ENCODE measurements at places on chromosomes 13 and 19. TPM values are rescaled to one million over a fixed set of nuclear protein-coding genes. Genes with fewer than 3 reads are reported as not detected.

GRCh38 chr13:64936879-64937278, 2293.3 kb downstream of the PCDH9 start:
- DNase-seq = no peak

DNA sequence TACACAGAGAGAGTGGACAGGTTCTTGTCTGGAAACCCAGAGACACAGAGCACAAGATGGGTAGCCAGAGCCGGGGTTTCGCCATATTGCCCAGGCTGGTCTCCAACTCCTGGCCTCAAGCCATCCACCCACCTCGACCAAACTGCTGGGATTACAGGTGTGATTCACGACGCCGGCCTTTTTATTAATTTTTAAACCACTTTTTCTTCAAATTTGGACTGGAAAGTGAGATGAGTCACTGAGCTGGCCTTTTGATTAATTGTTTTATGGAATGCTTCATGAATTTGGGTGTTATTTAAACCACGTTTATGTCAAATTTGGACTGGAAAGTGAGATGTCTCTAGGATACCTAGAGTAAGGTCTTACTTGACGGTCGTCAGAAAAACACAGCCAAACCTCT, 12.1 kb upstream of the IGFL1 start:
- no peak for DNase-seq

- peak; percentile 65 for DNase-seq
Measured at GRCh38 chr19:1513499-1514294, 878 bp upstream of the ADAMTSL5 start.

GRCh38 chr13:45662162-45662561, 40.0 kb upstream of the CBY2 start:
- DNase-seq = no peak

GRCh38 chr13:39665763-39666162, 10.3 kb downstream of the COG6 start:
- no peak for DNase-seq

GRCh38 chr13:77583581-77583980, 48.1 kb downstream of the SCEL start:
- no peak for DNase-seq

DNA sequence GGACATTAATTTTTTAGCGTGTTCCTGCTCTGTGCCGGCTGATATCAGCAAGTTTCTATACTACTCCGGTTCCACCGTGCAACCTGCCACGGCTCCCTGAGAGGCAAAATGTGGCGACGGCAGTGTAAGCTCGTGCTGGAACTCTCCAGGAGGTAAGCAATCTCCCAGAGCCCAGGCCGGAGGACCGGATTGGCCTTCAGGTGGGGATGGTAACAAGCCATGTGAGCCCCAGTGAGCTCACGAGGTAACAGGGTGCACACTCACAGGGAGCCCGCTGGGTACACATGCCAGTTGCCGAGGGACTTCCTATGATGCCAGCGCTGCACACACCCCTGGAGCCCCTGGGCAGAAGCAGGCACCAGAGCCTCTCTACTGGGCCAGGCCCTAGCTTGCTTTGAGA, 38.5 kb downstream of the NAXD start:
- DNase-seq = no peak

DNA sequence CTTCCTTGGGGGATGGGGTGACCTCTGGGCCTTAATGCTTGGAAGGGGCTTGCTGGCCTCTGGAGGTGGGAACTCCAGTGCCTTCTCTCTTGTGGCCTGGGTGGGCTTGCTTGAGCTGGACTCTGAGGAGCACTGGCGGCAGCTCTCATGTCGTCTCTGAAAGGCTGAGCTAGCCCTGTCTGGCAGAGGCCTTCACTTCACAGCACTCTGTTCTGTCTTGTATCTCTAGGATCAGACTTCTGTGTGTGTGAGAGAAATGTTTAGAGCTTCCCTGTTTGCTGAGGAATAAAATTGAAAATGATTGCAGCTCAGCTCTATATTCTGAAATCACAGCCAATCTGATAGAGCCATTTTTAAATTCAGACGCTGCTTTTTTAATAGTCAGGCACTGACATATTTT, 185.3 kb downstream of the KCNRG start:
- no peak for DNase-seq

DNA sequence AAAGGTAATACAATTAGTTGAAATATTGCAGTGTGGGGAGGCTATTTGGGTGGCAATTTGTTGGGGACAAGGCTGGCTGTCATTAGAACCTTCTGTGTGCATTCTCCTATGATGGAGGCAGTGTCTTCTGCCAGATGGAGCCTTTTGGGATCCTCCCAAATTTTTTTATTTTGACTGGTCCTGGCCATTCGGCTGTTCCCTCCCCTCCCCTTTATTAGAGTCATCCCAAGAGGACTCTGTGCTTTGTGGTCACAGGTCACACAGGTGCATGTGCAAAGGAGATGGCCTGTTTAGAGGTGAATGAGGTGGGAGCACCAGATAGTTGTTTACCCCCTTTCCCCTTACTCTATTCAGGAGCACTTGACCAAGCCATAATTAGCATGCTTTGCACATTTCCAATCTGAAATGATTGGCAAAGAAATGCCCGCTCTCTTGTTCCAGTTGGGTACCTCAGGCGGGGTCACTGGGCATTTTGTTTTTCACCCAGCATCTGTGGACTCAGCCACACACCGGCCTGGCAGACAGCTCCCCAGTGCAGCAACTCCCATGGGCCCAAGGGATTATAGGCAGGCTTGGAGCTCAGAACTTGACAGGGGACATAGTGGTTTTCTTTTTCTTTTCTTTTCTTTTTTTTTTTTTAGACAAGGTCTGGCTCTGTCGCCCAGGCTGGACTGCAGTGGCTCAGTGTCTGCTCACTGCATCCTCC, 19.8 kb downstream of the GATAD2A start:
- no peak for DNase-seq

- DNase-seq = no peak
Measured at GRCh38 chr13:23608701-23609413, 38.6 kb downstream of the TNFRSF19 start.

DNA sequence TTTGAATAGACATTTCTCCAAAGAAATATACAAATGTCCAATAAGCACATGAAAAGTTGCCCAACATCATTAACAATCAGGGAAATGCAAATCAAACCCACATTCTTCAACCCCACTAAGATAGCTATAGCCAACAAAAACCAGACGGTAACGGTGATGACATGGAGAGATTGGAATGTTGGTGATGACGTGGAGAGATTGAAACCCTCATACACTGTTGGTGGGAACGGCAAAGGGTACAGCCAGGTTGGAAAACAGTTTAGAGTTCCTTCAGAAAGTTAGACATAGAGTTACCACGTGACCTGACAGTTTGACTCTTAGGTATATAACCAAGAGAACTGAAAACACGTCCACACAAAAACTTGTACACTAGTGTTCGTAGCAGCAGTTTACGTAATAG, 48.1 kb downstream of the TNFRSF19 start:
- no peak for DNase-seq

DNA sequence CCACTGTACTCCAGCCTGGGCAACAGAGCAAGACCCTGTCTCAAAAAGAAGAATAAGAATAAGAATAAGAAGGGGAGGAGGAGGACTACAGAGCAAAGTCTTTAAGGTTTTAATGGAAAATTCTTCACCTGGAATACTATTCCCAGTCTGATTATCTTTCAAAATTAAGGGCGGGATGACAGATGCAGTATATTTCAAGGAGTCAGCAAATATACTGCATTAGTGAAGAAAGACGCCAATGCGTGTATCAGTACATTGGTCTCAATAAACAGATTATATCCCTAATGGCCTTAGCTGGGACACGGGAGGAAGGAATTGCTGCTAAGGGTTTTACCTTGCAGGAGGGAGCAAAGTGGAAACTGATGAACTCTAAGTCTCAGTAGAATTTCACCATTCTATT, 54.1 kb upstream of the PDCD5 start:
- DNase-seq = no peak

GRCh38 chr19:40585241-40585981, 8.7 kb downstream of the SHKBP1 start:
- no peak for DNase-seq

GRCh38 chr19:3459089-3459881, 21.0 kb downstream of the SMIM24 start:
- no peak for DNase-seq

DNA sequence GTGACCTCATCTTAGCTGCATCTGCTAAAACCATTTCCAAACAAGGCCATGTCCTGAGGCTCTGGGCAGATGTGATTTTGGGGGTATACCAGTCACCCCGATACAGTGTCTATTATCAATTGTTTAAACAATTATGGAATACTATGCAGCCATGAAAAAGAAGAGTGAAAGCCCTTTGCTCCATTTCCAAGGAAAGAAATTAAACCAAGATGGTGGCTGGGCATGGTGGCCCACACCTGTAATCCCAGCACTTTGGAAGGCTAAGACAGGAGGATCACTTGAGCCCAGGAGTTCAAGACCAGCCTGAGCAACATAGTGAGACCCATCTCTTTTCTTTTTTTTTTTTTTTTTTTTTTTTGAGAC, 763 bp downstream of the TEKTIP1 start:
- DNase-seq = no peak

GRCh38 chr19:30240904-30241695, 131.1 kb upstream of the ZNF536 start:
- DNase-seq = no peak

GRCh38 chr13:29508876-29509252, 86.6 kb downstream of the SLC7A1 start:
- DNase-seq = no peak

DNA sequence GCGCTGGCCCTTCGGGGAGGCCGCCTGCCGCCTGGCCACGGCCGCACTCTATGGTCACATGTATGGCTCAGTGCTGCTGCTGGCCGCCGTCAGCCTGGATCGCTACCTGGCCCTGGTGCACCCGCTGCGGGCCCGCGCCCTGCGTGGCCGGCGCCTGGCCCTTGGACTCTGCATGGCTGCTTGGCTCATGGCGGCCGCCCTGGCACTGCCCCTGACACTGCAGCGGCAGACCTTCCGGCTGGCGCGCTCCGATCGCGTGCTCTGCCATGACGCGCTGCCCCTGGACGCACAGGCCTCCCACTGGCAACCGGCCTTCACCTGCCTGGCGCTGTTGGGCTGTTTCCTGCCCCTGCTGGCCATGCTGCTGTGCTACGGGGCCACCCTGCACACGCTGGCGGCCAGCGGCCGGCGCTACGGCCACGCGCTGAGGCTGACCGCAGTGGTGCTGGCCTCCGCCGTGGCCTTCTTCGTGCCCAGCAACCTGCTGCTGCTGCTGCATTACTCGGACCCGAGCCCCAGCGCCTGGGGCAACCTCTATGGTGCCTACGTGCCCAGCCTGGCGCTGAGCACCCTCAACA, 1.2 kb downstream of the F2RL3 start:
- DNase-seq = no peak

DNA sequence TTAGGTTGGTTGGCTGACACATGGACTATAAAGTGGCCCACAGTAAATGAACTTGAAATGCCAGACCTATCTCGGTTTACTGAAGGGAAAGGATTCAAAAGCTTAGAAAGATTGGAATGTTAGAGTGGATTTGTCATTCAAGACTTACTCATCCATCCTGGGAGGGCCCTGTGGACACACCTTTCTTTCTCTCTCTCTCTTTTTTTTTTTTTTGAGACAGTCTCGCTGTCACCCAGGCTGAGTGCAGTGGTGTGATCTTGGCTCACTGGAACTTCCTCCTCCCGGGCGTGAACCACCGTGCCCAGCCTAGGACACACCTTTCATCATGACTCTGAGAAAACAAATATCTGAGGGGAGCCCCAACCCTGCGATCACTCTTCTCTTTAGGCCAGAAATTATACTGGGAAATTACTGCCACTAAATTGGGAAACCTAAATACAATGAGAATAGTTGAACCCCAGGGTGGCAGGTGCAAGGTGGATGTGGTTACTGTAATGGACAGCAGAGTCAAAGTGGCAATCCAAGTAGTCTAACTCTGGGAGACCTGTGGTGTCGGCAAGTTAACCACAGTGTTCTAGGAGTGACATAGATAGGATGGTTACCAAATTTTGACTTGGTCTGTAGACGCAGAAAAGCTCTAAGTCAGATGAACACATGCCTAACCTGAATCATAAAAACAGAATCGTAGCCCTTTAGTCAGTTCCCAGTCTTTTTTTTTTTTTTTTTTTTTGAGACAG, 47.1 kb upstream of the ZMYM5 start:
- DNase-seq = no peak

- no peak for DNase-seq
Measured at GRCh38 chr13:100234524-100235136, 145.7 kb downstream of the PCCA start.

DNA sequence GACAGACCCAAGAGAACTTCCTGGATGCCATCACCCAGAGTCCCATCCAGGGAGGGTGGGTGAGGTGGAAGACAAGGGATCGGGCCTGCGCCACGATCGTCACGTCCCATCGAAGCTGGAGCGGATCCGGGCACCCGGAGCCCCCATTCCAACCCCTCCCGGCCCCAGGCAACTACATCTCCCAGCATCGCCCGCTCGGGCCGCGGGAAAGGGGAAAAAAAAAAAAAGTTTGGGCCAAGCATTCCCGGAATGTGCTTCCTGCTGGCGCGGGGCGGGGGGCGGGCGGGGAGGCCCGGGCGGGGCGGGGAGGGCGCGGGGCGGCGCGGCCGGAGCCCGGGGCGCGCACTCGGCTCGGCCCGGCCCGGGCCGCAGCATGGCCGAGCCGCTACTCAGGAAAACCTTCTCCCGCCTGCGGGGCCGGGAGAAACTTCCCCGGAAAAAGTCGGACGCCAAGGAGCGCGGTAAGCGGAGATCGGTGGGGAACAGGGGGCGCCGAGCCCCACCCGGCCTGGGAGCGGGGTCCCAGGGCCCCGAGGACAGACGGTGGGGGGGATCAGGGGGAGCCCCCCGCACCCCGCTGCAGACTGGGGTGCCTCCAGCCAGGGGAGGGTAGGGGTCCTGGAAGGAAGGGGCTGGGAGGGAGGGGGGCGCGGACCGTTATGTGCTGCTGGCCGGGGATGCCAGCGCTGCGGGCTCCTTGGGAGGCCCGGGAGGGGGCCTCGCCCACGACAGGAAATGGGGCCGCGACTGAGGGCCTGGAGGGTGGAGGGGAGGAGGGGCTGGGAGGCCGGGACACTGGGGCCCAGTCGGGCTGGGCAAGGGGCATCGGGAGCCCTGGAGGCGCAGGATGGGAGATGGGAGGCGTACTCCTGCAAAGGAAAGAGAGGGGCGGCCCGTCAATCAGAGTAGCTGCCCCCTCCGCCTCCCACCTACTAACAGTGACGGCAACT, at the start of gene SYDE1:
TSS of gene SYDE1 (plus strand) at position 341 of the 950 bp plus-strand sequence. CDS start at position 374, 33 bp downstream.
- DNase-seq = no peak

DNA sequence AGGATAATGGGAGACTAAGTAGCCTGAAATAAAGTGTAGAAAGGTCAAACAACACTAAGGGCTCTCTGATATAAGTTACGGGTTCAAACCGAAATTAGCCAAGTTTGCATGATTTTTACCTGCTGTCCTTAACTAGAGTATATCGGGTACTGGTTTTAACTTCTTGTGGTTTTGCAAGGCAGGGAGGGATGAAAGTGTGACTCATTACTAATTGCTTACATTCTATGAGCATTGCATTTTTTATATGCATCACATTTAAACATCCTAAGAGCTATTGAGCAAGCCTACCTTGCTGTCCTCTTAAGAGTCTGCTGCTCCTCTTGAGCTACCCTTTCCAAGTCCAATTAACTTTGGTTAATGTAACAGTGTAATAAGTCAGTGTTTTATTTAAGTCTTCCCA, 415.4 kb downstream of the SLITRK5 start:
- no peak for DNase-seq

ZNF729 gene
- total RNA-seq = not detected

ARHGAP33 gene
- total RNA-seq = 5.5 TPM

MCEMP1 gene
- not detected for total RNA-seq

PSMC4 gene
- 279 TPM for total RNA-seq

AKAP8 gene
- 88.0 TPM for total RNA-seq

SLC10A2 gene
- total RNA-seq = not detected

ZNF135 gene
- 0.27 TPM for total RNA-seq

LAIR1 gene
- 6.1 TPM for total RNA-seq

TNFSF9 gene
- 7.4 TPM for total RNA-seq
